ENCODE measurements at places on chromosomes 11 and 22.

GRCh38 chr11:46505741-46506482 is 87.9 kb downstream of the AMBRA1 start:
- no peak for DNase-seq

- no peak for DNase-seq
These were observed 98.6 kb downstream of the KIAA1671 start for GRCh38 chr22:25051073-25051472.

GRCh38 chr11:108586600-108586999 is 7.0 kb downstream of the EXPH5 start:
- no peak for DNase-seq

DNA sequence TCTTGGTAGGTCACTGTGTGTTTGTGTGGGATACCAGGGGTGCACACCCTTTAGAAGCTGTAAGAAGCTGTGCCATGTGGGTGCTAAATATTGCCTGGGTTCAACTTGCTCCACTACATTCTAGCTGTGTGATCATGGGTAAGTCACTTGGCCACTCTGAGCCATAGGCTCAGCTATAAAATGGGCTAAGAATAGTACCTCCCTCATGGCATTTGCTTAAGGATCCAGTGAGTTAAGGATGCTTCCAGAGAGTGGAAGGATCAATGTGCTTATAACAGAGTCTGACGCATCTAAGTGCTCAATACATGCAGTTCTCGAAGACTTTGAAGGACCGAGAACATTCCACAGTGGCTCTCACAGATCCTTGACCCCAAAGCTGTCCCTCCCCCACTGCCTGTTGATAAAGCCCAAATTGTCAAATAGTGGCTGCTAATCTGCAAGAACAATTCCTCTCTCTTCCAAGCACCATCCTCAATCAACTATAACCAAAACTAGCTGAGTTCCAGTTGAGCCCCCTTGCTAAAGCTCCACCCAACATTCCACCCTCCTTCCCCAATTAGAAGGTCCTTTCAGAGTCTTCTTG is 13.2 kb upstream of the TMPRSS6 start:
- DNase-seq = no peak

DNA sequence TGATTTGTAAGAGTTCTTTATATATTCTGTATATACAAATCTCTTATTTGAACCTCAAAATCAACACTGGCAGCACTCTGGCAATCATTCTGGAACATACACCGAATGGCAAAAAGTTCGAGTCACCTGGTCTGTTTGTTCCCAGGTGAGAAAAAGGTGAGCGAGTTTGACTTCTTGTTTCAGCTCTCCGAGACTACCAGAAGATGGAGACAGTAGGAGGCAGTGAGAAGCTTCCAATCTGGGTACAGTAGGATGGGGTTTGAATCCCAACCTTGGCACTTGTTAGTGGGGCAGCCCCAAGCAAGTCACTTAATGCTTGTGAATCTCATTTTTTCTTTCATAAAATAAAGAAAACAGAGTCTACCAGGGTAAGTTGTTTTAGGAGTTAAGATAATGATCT is 76.4 kb downstream of the C2CD3 start:
- no peak for DNase-seq

GRCh38 chr22:24165673-24166072 is 15.6 kb upstream of the SUSD2 start:
- no peak for DNase-seq

DNA sequence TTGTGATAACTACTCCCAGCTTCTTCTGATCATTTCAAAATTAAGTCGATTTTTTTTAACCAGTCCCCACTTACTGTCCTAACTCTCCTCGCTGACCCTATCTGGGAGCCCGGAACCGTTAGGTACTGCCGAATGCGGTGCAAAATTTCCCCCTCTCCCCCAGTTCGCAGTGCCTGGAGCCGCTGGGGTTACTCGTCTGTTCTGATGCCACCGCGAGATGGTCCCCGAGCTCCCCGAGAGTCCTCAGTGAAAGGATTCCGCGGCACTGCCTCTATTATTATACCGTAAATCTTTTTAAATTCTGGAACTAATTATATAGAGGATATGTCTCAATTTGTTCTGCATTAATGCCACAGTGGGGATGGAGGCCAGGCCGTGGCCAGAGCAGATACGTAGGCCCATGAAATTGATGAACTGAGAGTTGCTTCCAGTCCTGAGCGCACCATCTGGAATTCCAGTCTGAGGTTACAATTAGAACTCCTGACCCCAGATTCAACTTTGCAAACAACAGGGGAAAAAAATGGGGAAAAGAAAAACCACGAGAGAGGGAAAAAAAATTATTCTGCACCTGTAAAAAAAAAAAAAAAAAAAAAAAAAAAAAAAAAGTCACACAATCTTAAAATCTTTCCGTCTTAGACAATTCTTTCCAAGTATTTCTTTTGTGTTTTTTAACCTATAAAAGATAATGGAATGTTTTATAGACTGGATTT is 4.3 kb upstream of the WT1 start:
- DNase-seq = no peak

DNA sequence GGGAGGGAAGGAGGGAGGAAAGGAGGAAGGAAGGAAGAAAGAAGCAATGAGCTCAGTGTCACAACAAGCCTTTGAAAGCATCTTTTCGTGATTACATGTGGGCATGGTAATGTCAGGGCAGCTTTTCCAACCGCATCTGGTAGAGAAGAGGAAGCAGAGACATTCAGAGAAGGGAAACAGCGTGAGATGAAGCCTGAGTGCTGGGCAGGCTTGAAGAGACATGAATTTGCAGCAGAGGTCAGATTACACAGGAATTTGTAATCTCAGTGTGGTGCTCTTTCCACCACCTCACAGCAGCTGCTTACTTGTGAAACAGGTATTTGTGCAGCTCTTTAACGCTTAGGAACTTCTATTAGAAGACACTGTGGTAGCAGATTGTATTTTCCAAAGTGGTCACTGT is 289.5 kb upstream of the C11orf87 start:
- no peak for DNase-seq

DNA sequence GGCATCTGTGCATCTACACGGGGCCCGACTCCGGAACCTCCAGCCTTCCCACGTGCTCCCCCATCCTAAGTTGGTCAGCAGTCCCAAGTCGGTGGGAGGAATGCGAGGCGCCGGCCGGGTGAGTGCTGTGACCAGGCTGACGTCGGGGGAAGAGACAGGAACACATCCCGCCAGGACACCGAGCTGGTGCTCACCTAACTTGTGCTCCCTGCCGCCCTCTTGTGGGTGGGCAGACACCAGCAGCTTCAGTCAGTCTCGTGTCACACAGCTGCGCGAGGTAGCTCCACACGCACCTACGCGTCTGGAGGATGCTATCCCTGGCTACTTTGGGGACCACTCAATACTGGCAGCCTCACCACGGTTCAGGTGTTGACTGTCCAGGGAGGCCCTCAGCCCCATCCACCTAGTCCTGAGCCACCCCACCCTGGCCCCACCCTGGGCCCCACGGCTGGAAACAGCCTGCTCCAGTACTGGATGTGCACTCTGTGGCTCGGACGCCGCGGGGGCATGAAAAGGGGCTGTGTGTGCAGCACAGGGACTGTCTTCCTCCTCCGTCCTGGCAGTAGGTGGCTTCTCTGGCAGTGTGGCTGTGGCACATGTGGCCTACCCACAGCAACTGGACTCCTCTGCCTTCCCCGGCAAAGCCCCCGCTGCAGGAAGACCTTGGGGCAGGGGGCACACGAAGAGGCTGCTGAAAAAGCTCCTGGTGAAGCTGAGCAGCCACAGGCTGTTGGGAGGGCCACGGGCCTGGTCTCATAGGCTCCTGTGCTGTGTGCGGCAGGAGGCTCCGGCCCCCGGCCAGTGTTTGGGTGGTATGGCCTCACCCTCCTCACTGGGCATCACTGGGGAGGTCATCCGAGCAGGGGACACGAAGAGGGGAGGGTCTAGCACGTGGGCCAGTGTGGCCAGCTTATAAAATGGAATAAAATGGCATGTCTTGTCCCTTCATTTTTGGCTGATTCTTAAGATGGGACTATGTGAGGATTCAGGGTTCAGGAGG is 11.2 kb upstream of the BID start:
- peak; percentile 70 for DNase-seq

DNA sequence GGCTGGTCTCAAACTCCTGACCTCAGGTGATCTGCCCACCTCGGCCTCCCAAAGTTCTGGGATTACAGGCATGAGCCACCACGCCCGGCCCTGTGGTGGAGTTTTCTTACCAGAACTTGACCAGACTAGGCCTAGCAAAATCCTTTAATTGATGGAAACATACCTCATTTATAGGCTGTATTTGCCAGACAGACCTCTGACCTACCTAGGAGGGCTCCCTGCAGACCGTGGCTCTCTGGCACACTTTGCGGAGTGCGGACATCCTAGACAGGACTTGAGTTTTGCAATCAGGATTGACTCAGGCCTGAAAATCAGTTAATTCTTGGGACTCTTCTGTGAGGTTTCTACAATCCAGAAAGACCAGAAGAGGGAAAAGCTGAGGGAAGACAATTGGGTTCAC is 53.1 kb downstream of the FEZ1 start:
- no peak for DNase-seq

DNA sequence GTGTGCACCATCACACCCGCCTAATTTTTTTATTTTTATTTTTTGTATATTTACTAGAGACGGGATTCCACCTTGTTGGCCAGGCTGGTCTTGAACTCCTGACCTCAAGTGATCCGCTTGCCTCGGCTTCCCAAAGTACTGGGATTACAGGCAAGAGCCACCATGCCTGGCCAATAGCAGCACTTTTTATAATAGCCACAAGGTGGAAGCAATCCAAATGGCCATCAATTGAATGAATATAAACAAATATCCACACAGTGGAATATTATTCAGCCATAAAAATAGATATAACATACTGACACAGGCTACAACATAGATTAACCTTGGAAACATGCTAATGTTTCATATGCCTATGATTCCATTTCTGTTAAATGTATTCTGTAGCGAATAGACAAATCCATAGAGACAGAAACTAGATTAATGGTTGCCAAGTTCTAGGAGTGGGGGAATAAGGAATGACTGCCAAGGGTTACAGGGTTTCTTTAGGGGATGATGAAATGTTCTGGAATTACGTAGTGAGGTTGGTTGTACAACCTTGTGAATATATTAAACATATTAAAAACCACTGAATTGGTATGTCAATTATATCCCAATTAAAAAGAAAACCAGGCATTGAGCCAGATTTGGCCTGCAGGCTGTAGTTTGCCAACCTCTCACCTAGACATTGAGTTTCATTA is 4.8 kb downstream of the VPS51 start:
- no peak for DNase-seq

DNA sequence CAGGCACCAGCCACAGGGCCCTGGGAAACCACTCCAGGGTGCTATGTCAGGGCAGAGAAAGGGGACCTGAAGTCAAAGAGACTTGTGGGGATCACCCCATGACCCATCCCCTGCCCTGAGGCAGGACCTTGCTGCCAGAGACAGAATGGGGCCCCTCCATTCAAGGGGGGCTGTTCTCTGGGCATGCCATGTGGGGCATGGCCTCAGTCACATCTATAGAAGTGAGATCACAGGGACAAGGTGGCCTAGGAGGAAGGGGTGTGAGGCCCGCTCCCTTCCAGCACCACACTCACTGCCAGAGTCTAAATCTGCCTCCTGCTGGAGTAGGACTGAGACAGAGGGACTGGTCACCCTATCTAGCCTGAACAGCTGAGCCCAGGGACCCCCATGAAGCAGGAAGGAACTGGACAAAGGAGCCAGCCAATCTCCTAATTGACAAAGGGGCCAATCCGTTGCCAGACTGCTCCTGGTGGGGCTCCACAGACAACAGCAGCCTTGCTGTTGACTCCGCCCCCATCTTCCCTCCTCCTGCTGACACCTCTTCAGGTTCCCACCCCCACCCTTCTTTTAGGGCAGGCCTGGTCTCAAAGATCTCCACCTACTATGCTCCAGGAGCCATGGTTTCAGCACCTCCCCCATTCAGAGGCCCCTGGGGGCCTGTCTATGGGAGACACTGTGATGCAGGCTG is 26.0 kb downstream of the NEAT1 start:
- peak; percentile 75 for DNase-seq

DNA sequence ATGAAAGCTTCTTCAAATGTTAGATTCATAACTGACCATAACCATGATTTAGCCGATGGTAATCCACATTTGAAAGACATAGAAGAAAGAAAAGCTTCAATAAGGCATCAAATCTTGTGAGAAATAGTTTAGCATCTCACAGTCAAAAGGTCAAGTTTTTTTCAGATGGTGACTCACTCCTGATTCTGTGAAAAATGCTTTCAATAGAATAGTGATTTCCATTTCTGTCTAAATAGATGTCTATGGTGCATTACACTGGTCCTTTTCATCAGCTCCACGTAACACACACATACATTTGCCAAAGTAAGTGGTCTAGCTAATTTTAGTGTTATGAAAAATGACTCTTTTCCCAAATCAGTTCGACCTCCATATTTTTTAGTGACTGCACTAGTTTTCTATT is 139.2 kb downstream of the LRRC4C start:
- DNase-seq = no peak

DNA sequence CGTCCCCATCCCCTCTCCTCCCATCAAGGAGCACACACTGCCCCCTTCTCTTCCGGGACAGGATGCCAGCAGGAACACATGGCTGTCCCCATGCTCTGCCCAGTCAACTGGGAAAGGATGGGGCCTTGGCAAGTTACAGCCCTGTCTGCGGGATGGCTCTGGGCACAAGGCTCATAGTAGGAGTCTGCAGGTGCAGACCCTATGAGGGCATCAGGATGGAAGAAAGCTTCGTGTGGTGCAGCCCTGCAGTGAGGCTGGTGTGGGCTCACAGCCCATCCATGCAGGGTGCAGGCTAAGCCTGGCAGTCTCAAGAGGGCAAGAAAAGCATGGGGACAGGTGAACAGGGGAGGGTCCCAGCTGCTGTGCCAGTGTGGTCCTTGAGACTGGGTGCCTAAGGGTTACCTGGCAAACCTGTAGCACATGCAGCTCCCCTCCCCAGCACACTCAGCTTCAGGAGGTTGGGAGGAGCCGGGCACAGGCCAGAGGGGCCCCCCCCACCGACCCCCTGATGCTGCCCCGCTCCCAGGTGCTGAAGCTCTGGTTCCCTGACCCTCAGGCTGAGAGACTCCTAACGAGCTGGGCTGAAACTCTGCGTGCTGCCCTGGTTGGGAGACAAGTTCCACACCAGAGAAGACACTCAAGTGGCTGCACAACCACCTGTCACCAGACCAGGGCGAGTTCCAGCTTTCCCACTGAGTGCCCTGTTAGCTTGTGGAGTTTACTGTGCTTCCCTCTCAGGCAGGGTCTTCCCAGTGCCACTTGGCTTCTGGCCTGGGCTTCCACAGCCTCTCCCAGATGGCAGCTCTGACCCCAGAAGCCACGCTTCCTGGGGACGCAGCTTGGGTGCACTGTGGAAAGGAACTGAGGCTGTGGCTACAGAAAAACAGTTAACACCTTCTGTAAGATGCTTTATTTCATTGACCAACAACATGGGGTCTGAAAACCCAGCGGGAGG is 3.3 kb upstream of the SCARF2 start:
- DNase-seq = no peak

DNA sequence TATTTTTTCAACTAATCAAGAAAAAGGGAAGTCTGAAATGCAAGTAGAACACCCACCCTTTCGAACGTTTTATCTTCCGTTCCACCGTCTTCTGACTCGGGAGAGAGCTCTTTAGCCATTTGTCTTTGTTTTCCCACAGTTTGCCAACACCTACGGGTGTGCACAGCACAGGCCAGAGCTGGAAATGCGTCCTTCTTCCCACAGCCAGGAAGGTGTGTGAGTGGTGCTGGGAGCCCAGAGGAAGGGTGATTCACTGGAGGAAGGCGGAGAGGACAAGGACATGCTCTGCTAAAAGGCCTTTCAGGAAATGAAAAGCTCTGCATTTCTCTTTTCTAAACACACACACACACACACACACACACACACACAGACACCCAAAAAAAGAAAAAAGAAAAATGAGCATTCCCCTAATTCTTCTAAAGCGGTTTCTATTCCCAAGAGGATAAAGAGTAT is 18.5 kb downstream of the ENDOD1 start:
- peak; percentile 63 for DNase-seq
